ENCODE measurements at places on chromosomes 1 and 21.

GRCh38 chr1:1929102-1929638 lies 10.1 kb upstream of the TMEM52 start:
- no peak for DNase-seq

DNA sequence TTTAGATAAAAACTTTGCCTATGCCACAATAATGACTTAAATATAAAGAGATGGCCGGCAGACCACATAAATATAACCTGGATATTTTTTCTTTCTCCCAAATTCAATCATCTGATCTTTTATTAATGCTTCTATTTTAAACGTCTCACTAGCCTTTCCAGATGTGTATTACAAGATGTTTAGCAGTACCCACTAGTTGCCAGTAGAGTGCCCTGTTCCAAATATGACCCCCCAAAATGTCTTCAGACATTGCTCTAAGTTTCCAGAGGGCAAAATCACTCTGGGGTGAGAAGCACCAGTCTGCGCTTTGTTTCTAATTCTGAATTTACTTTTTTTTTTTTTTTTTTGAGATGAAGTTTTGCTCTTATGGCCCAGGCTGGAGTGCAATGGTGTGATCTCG lies 268.1 kb downstream of the GRIK1 start:
- no peak for DNase-seq

DNA sequence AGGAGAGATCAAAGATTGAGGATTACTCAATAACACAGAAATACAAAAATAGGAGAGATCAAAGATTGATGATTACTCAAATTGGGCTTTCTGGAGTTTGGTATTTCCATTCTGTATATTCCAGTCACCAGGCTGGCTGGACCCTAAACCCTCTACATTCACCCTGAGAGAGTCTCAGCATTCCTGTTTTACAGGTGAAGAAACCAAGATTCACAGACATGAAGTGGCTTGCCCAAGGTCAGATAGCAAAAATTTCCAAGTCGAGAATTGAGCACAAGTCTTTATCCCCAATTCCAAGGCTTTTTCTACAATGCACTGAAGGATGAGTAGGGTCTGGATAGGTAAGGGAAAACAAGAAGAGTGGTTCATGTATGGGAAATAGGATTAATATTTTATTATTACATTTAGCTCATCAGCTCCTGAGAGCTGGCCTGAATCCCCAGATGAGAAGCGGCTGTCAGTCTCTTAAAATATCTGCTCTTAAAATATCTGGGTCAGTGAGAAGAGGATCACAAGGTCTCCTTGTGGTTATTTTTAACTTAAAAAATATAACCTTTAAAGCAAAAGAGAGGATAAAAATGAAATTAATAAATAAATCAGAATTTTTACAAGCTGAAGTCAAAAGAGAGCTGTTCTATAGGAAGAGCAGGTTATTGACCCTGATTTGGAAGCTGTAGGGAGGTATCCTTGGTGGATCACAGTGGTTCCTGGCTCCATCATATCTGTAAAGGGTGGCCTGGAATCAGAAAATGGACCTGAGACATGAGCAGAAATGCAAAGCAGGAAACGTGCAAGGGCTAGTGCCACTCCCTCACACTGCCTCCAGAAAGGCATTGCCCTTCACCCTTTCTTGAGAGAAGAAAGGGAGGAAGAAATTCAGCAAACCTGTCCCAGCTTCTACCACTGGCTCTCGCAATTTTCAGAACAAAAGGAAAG lies 29.1 kb upstream of the SEC16B start:
- peak; percentile 51 for DNase-seq

GRCh38 chr1:1084372-1085170 lies 10.5 kb upstream of the RNF223 start:
- DNase-seq, result no peak

DNA sequence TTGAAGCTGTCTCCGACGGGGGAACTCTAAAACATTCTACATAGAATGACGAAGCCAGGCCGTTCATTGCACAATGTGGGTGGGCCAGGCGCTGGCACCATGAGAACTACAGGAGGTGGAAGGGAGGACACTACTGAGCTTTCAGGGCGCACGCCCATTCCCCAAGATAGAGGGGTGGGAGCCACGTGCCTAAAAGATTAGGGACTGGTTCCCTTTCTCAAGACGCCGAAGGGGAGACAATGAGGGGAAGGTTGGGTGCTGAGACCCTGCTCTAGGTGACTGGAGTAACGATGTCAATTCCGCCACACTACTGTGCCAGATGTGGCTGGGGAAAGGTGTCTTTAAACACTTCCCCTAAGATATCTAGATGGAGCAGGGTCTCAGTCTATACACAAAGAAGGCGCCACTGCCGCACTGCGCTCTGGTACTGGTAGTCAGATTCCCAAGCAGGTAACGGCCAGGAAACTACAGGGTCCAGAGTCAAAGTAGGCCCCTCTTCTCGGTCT lies 782 bp downstream of the CSDE1 start:
- peak; percentile 49 for DNase-seq

DNA sequence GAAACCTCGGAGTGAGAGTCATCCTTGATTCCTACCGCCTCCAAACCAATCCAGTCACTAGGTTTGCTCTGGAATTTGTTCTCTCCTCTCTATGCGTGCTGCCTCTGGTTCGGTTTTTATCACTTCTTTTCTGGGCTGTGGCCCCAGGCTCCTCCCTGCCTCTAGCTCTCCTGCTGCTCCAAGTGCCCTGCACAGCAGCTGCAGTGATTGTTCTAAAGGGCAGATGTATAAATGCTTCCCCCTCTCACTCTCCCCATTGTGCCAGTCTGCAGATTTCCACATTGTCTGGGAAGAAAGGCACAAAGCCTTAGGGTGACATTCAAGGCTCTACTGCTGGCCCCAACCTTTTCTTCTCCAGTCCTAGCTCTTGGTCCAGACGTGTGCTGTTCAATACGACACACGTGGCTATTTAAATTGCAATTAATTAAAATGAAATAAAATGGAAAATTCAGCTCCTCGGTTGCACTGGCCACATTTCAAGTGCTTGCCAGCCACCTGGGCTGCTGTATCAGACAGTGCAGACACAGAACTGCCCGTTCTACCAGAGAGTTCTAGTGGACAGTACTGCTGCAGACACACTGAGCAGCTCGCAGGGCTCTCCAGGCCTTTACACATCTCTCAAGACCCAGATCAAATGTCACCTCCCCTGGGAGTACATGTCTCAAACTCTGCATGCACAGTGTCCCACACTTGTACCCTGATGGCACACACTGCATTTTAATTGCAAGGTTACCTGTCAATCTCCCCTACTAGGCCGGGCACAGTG lies 12.4 kb downstream of the TRIM62 start:
- DNase-seq, result peak; percentile 56

DNA sequence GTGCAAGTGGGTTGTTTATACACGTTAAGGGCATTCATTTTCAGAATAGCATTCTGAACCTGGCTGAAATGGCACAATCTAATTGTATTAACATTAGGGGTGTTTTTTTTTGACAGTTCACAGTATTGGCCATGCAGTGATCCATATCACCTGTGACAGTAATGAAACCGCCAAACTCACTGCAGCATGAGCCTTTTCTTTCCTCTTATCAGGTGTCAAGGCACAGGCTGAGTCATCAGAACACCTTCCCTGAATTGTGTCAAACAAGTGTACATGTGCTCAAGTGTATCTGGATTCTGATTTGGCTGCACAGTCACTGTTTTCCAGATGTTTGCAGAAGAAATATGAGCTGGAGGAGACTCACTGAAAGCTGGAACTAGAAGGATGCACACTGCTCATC lies 47.7 kb upstream of the C8B start:
- DNase-seq, result no peak

DNA sequence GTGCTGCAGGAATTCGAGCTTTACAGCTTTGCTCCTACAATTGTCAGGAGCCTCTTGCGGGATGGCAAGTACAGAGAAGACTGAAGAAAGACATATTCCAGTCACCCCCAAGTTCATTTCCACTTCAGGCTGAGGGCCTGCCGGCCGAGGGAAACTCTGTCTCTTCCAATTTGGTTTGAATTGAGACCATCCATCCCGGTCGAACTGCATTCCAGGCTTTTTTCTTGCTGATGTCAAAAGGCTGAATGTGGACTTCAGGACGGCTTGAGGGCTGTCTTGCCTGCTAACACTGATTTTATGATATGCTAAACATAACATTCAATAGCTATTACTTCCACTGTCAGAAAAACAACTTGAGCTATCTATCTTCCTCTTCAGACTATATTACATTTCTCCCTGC lies 79.8 kb upstream of the PLXNA2 start:
- no peak for DNase-seq

DNA sequence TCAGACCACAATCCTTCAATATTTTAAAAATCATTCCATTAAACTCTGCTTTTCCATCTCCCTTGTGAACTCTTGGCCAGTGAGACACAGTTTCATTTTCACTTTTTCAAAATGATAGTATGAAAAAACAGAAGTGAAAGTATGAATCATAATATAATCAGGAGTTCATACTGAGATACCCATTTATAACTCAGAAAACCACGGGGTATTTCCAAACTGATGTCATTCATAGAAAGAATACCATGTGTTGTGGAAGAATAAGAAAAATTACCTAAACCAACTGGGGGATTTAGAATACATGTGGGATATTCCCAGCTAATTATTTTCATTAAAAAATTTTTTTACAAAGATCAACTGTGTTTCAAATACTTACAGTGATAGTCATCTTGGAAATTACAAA lies 149.9 kb downstream of the MRPL39 start:
- peak; percentile 74 for DNase-seq

GRCh38 chr21:40517646-40518045 lies 329.3 kb downstream of the DSCAM start:
- no peak for DNase-seq

DNA sequence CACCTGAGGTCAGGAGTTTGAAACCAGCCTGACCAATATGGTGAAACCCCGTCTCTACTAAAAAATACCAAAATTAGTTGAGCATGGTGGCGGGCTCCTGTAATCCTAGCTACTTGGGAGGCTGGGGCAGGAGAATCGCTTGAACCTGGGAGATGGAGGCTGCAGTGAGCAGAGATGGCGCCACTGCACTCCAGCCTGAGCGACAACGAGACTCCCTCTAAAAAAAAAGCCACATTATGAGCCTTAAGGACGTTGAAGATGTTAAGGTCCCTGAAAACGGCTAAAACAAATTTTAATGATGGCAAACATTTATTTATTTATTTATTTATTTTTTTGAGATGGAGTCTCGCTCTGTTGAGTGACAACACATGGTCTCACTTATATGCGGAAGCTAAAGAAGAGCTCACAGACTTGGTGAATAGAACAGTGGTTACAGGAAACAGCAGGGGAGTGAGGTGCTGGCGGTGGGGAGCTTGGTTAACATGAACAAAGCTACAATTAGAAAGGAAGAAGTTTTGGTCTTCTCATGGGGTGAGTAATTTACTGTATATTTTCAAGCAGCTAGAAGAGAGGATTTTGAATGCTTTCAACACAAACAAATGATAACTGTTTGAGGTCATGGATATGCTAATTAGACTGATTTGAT lies 47.1 kb downstream of the TCP10L start:
- DNase-seq, result no peak

DNA sequence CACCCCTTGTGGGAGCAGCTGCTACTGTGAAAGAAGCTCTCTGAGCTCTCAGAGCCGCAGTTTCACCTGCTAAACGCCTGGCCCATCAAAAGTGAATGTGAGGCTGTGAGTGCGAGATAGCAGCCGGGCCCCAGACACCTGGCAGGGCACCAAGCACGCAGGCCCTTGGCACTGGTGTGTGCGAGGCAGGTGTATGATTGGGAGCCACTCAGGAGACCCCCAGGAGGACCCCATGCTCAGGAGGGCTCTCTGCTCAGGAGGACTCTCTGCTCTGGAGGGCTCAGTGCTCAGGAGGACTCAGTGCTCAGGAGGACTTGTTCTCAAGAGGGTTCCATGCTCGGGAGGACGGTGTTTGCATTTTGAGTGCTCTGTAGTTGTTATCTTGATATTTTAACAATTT lies 14.3 kb upstream of the ADARB1 start:
- no peak for DNase-seq

DNA sequence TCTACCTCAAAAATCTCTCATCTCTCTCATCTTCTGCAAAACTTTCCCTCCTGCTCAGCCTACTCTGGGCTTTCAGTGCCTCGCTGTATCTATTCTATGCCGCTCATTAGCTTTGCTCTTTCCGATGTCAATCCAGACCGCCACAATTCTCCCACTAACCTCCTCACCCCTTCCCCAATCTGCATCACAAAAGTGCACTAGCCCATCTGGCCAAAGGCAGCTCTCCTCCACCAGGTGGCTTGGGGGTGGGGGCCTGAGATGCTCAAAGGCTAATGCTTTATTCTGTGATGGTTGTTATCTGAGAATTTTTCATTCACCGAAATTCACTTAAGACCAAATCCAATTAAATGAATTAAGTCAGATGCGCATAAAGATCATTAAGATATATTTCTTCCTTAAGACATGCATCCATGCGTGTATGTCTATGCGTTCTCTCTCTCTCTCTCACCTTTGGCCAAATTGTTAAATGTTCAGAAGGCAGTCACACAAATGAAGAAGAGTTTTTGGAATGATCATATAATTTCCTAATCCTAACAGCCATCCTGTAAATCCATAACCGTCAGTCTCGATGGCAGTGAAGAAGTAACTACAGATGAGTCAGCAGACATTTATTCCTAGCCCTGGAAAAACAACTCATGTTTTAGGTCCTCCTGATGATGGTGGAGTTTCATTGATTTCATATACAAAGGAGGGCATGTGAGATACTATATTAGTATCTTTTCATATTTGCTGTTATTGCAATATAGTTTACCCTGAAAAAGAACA lies 111.3 kb downstream of the C1orf21 start:
- no peak for DNase-seq

GRCh38 chr1:60091195-60091715 lies 17.7 kb upstream of the C1orf87 start:
- no peak for DNase-seq

DNA sequence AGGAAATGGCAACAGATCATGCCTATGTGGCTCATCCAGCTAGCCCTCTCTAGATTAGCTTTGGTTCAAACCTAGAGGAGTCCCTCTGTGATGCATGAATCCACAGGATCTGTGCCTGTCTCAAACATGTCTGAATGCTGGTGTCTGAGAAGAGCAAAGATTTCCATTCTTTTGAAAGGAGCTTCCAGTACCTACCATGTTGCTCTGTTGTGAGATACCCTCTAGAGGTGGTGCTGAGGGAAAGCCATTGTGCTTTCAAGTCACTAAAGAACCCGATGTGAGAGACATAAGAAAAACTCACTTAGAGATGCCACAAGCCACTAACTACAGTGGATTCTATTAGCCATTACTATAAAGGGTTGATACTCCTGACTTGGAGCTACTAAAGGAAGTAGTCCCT lies 103.6 kb downstream of the LRRC40 start:
- DNase-seq, result no peak

- DNase-seq, result no peak
Observed at GRCh38 chr1:152411134-152411533, 2.9 kb downstream of the CRNN start.

GRCh38 chr1:91754816-91755580 lies 131.0 kb downstream of the TGFBR3 start:
- no peak for DNase-seq
